ENCODE measurements at places on chromosomes 2 and 18.

DNA sequence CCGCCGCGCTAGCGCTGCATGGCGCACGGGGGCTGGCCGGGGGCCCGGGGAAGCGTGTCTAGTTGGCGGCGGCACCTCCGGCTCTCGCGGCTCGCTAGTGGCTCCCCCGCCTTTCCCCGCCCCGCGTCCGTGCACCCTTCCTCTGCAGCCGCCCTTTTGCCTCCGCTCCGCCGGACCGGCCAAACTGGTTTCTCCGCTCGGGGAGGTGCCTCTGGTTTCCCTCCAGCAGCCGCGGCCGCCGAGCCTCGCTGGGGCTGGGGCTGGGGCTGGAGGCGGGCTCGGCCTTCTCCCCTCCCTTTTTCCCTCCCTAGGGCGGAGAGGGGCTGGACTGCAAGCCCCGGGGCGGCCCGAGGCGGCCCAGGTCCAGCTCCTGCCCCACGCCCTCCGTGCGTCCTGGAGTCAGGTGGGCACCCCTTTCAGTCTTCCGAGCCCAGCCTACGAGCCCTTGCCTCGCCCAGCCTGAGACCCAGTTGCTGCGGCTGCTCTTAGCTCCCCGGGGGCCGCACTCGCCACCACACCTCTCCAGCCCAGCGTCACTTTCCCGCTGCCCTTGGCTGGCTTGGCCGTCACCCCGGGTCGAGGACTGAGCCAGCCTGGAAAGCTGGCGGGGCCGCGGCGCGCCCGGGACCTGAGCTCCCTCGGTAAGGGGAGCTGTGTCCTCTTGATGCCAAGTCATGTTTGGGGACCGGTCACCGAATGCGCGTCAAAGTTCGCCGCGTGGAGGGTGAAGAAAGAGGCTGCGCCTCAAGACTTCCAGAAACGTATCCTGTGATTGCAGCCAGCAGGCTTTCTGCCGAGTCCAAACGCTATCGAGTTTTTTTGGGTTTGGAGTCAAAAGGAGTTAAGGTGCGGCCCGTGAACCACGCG lies at the start of gene ATP8B1:
TSS of gene ATP8B1 (minus strand) at position 213 of the 867 bp plus-strand sequence. CDS start 71,508 bp downstream, outside the sequence.
- no peak for DNase-seq

DNA sequence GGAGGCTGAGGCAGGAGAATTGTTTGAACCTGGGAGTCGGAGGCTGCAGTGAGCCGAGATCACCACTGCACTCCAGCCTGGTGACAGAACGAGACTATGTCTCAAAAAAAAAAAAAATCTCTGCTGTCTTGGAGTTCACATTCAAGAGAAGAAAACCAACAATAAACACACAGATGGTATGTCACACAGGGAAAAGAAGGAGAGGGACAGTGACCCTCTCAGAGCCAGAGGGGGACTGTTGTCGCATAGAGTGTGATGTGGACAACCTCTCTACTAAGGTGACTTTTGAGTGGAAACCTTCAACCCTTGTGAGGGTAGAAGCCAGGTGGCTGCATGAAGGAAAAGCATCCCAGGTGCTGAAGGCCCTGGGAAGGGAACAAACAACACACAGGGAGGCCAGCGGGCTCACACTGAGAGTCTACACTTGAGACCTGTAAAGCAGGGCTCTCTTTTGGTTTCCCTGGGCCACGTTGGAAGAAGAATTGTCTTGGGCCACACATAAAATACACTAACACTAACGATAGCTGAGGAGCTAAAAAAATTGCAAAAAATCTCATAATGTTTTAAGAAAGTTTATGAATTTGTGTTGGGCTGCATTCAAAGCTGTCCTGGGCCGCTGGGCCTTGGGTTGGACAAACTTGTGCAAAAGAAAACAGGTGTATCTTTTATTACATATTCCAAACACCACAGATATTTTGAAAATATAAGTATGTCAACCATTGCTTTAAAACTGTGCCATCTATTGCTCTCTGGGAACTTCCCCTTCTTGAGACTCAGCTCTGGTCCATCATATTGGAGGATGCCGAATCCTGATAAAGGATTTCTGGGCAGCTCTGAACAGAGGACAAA lies 136.0 kb downstream of the DDX1 start:
- no peak for DNase-seq

- DNase-seq = no peak
Measured at GRCh38 chr2:225164401-225165050, 122.3 kb upstream of the DOCK10 start.

DNA sequence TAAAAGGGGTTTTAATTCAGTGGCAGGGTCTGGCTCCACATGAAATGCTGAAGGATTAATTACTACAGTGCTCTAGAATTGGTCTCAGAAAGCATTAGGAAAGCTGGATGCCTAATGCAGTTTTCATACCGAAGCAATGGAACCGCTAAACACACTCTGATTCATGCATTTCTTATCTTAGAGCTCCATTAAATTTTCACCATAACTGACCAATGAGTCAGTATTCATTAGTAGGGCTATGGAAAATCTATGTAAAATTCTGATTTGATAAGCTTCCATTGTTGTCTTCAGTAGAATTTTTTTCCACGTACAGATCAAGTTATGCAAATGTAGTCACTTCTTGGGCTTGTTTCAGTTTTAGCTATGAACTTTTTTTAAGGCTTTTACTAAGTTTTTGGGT lies 359.9 kb downstream of the ARHGAP15 start:
- DNase-seq = no peak

GRCh38 chr2:32061973-32062861 lies 1.1 kb upstream of the SPAST start:
- DNase-seq = no peak

DNA sequence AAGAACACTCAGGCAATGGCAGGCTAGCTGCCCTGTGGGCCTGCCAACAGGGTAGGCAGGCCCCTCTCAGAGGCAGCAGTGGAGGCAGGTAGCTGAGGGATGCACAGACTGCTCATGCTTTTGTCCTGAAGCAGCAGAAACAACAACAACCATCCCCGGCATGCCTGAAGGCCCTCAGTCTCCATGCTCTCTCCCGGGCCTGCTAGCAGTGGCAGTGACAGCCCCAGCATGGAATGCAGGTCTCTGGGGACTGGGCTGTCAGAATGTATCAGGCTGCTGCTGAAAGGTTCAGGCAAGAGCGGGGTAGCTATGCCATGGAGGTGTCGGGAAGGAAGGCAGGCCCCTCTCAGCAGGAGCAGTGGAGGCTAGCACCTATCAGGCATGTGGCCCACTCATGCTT lies 209.8 kb downstream of the KCNJ3 start:
- DNase-seq = no peak

DNA sequence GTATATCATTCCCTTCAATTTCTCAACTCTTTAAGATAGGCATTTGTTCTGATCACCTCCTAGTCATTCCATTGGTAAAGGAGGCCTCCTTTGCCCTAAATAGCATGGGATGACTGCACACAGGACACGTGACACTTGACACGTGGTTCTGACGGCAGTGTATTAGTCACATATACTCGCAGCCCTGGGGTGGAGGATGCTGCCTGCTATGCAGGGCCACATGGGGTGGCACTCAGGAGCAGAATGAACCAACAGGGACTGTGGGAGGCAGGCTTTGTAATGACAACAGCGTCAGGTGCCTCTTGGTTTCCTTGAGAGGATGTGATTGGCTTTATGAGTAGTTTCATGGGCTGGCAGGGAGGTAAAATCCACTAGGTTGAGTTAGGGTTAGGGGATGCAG lies 9.3 kb upstream of the KCNS3 start:
- no peak for DNase-seq

DNA sequence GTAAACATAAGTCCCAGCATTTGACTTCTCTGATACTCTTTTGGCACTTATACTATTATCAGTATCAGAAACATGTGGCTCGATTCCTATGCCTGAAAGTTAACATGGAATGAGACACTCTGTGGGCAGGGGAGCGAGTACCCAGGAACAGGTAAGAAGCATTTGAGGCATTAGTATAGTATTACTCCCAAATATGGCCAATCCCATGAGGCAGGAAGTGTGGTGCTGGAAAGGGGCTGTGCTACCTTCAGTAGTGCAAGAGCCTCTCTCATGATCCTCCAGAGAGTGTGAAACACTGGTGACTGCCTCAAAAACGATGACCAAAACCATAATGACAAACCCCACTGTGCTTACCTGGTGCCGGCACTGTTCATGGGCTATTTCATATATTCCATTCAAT lies 415.1 kb downstream of the SOX11 start:
- DNase-seq = no peak

GRCh38 chr2:146037334-146037870 lies 1517.5 kb upstream of the ZEB2 start:
- no peak for DNase-seq

GRCh38 chr2:203708846-203709396 lies 2.5 kb downstream of the CD28 start:
- DNase-seq = no peak

DNA sequence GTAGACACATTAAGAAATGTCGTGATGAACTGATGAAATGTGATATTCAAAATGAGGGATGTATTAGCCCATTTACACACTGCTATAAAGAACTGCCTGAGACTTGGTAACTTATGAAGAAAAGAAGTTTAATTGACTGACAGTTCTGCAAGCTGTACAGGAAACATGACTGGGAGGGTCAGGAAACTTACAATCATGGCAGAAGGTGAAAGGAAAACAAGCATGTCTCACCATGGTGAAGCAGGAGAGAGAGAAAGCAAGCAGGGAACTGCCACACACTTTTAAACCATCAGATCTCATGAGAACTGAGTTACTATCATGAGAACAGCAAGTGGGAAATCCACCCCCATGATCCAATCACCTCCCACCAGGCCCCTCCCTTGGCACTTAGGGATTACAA lies 1010.8 kb upstream of the CELF4 start:
- no peak for DNase-seq

DNA sequence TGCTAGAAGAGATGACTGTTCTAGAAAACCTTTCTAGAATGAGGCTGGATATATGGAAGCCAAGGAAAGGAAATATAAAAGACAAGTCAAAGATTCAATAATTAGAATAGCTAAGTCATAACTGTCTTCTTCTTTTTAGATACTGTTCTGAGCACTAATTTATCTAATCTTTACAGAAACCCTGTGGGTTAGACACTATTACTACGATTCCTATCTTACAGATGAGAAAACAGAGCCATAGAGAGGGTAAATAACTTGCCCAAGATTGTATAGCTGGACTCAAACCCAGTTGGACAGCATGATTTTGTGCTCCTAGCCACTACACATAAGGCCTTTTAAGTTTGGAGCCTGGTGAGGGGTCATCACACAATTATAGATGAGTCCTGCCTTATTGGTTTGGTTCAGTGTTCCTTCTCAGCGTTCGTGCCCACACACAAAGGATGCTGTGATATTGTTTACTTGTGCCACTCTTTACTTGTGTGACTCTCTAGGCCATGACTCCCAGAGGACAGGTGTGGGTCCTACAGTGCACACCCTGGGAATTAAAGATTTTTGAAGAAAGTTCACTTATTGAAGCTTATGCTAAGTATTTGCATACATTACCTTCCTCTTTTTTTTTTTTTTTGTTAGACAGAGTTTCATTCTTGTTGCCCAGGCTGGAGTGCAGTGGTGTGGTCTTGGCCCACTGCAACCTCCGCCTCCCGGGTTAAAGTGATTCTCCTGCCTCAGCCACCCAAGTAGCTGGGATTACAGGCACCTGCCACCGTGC lies 153.7 kb downstream of the PRKCE start:
- DNase-seq = no peak

DNA sequence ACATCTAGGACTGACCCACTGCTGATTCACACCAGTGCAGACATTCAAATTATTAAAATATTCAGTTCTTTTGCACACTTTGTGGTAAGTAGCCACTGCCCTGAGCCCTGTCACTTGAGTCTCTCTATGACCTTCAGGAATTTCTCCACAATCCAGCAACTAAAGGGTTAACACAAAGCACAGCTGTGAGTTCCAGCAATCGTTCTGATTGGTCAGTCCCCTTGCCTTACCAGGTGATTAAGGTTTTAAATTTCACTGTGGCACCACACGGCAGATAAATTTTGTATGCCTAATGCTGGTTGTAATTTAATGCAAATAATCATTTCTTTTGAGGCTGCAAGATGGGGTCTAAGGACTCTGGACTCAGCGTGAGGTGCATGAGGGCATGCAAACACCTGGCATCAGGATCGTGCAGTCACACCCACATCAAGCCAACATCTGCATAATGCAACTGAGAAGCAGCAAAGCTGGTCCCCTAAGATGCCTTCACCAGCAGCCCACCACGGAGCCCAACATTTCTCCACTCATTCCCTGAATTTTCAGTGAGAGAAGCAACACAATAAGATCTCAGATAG lies 36.6 kb downstream of the SLC14A1 start:
- DNase-seq = no peak

DNA sequence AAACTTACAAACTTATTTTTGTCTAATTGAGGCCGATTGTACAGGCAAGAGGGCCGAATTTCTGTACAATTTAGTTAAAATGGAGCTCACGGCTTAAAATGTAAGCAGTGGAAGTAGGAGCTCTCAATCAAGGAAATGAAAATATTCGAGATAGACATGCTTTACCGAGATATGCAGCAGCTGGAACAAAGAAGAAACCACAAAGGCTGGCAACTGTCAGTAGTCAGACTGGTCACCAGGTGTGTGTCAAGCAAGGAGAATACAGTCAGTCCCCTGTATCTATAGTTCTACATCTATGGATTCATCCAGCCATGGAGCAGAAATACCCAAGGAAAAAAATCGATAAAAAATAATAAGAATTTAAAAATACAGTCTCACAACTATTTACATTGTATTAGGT lies 122.6 kb downstream of the WDSUB1 start:
- no peak for DNase-seq

- DNase-seq = no peak
Measured at GRCh38 chr2:174333017-174333371, 1.8 kb upstream of the SP9 start.

DNA sequence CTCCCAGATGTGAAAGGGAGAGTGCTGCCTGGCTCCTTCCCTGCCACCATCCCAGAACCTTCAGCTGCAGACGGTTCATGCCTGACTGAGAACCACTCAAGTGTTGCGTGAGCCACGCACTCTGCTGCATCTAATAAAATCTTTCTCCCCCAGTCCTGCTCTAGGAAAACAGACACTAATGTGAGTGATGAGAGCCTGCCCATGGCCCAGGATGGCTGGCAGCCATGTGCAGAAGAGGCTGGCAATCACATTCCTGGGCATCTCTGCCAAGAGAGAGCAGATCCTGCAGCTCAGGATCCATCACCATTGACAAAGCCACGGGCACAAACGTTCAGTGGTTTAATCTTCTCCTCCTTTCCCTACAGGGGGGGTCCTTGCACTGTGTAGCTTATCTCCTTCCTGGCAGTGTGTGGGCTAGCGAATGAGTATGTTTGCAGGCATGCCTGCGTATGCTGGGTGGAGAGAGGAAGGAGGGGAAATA lies 477.5 kb downstream of the SLC4A3 start:
- no peak for DNase-seq

DNA sequence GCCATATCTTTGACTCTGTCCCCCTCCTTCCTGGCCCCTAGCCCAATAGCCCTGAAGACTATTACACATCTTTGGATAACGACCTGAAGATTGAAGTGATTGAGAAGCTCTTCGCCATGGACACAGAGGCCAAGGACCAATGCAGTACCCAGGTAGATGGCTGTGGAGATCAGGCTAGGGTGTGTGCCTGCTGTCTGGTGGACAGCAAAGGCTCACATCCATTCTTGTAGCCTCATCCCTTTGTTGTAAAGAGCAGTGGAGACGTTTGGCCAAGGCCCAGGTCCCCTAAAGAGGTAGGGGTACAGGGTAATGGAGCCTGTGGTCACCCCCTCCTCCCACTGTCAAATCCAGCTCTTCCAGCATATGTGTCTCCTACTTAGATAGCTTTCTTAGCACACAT lies 81.4 kb downstream of the EPAS1 start:
- DNase-seq = no peak

GRCh38 chr2:25650256-25650655 lies 23.1 kb downstream of the DTNB start:
- DNase-seq = no peak

GRCh38 chr18:45066886-45067285 lies 386.2 kb downstream of the SETBP1 start:
- no peak for DNase-seq

- DNase-seq = no peak
Measured at GRCh38 chr18:48997681-48997984, 46.9 kb upstream of the SMAD7 start.
